ENCODE measurements at places on chromosomes 4 and X. TPM values are rescaled to one million over a fixed set of nuclear protein-coding genes. Genes with fewer than 3 reads are reported as not detected.

Gene CTAG1A
- total RNA-seq, result not detected

Gene BOD1L1
- 22.0 TPM for total RNA-seq

Gene SLC10A4
- not detected for total RNA-seq

Gene OTC
- total RNA-seq, result not detected

Gene GAGE2A
- total RNA-seq, result not detected

Gene MAGEB10
- not detected for total RNA-seq

Gene SRPK3
- total RNA-seq, result under 0.01 TPM

Data from smooth muscle cell of the coronary artery (primary cell).